Sigmoid colon (tissue), 7 donors: ENCODE measurements at places on chromosomes 1 and 21.

DNA sequence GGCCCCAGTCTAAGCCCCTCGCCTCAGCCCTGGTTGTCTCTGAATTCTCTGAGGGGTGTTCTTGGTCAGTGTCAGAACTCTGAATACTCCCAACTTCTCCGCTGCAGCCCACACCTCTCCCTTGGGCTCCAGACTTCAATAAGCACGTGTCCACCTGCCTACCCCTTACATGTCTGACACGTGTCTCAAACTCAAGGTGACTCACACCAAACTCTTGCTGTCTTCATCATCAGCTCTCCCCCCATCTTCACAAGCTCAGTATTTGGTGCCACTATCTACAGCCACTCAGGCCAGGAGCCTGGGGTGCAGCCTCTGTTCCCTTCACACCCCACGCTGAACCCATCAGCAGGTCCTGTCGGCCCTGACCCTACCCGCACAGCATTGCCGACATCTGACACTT, 18.8 kb upstream of the UBXN10 start:
- no peak for DNase-seq

DNA sequence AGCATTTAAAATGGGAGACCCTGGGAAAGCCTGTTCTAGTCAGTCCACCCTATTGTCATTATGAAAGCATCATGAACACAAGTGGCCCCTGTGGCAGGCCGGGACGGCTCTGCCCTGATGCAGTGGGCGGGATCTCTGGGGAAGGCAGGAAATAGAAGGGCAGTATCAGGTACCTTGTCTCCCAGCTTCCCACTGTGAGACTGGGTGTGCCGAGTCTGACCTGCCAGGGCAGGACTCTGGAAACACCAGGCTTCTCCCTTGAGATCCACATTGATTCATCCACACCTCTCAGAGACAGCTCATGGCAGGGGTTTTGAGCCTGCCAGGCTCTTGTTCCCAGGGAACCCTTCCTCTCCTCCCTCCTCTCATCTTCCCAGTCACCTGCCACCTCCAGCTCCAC, 24.5 kb upstream of the GNPAT start:
- DNase-seq = no peak

GRCh38 chr1:232899268-232899667, 51.1 kb upstream of the NTPCR start:
- DNase-seq = no peak

DNA sequence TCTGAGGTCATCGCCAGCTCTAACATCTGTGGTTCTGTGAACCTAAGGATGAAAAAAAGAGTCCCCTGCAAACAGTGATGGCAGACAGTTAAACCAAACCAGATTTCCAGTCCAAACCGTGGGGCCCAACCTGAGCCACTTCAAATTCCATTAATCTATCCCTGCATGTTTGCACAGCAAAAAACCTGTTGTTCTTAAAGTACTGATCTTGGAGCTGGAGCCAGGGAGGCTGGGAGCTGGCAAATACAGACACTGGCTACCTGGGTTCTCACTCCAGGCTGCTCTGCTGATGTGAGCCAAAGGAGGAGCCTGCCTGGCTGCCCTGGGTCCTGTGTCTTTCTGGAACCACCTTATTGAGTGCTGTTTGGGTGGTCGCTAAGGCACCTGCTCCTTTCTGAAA, 16.4 kb downstream of the LDLRAD1 start:
- no peak for DNase-seq

DNA sequence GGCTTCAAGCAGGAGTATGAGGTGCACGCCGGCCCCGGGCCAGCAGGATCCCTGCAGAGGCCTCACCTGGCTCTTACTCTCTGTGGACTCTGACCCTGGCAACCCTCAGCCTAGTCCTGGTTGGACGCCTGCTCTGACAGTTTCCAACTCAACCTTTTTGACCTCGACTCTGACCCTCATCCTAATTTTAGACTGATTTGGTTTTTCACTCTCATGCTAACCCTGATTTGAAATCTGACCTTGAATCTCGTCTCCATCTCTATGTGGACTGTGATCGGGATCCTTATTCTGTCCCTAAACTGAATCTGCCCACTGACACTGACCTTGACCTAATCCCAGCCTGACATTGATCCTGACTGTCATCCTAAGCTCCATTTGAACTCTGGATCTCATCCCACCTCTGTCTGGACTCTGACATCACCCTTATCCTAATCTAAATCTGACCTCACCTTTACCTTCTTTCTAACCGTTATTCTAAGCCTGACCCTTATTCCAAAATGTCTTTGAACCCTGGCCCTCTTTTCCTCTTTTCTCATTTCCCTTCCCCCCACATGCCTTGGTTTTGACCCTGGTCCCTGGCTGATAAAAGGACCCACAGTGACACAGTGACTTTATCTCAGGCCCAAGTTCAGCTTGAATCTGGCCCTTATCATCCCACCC, 67.8 kb downstream of the PTPRU start:
- no peak for DNase-seq

DNA sequence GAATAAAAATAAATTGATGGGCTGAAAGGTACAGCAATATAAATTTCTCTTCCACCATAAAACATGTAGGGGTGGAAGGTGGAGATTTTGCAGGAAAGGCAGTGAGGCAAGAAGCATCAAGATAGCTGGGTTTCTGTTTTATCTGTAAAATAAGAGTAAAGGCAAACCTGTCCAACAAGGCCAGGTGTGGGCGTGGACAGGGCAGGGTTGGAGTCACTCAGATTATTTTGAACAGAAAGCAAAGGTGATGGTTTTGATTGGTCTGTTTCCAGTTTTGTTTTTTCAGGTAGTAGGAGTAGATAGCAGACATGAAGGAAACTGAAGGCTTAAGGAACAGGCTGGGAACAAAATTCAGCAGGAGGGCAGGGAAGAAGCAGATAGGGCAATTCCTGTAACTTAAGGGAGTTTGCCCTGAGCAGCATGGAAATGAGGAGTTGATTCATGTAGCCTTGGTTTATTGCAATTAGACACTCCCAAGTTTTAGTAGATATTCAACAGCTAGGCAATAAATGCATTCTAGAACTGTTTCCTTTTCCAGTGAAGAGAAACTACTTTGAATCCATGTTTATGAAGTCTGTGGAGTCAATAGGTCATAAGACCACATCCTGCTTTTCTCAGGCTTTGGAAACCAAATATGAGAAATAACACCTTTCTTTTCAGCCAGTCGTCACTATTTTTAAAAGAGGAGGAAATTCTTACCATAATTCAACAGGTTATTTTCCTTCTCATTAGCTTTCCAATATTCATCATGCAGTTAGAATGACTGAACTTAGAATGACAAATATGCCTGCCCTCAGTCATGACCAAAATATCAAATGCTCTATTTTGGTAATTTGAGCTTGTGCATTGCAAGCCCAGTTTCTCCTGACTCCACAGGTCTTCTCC, 38.7 kb upstream of the CD55 start:
- DNase-seq = no peak

- no peak for DNase-seq
Observed at GRCh38 chr1:74964508-74965102, 169.6 kb upstream of the LHX8 start.

DNA sequence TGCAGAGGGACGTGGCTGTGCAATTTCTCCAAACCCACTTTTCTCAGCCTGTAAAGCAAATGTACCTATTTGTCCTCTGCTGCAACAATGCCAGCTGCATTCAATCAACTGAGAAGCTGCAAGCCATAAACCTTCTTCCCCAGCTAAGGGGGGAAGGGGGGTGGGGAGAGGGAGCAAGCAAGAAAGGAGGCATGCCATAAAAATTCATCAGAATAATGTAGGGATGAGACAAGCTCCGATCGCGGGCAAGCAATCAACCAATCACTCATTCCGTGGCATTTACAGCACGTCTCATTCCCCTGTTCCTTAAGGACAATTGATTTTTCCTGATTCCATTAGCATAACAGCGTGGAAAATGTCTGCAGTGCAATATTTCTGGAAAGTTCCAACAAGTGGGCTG, 144.8 kb downstream of the DMRTA2 start:
- no peak for DNase-seq
